ENCODE measurements at places on chromosomes 7 and 10.

GRCh38 chr10:98384531-98385133 is 30.4 kb downstream of the PYROXD2 start:
- DNase-seq, result no peak

GRCh38 chr7:20439416-20440185 is 108.9 kb downstream of the ITGB8 start:
- DNase-seq, result no peak

DNA sequence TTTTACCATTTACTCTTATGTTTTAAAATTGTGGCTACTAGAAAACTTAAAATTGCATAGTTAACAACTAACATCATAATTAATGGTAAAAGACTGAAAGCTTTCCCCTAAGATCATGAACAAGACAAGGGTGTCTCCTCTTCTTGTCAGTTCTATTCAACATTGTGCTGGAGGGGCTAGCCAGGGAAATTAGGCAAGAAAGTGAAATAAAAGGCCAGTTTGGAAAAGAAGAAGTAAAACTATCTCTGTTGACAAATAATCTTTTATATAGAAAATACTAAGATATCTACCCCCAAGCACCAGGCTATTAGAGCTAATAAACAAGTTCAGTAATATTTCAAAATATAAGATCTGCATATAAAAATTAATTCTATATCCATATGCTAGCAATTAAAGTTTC is 46.9 kb upstream of the MXI1 start:
- DNase-seq, result no peak

DNA sequence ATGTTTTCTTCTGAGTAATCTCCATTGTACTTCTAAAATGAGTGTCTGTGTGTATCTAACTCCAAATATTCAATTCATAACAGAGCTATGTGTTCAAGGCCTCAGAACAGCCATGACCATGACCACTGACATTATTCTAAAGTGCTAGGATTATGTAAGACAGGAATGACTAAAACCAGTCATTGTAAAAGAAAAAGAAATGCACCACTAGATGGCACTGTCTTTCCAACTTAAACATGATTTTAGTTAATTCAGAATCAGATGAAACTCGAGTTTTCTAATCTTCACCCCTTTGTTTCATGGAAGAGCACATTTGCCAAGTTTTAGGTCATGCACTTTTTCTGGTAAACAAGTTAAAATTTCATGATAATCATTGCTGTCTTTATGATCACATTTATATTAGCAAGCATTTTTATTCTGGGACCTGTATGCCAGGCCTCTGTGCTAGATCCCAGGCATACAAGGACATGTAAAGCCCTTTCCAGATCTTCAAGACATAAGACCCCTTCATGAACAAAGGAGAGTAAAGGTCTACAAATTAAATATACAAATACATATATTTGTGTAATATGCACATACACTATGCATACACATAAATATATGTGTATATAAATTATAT is 26.1 kb upstream of the RSU1 start:
- DNase-seq, result peak; percentile 65

DNA sequence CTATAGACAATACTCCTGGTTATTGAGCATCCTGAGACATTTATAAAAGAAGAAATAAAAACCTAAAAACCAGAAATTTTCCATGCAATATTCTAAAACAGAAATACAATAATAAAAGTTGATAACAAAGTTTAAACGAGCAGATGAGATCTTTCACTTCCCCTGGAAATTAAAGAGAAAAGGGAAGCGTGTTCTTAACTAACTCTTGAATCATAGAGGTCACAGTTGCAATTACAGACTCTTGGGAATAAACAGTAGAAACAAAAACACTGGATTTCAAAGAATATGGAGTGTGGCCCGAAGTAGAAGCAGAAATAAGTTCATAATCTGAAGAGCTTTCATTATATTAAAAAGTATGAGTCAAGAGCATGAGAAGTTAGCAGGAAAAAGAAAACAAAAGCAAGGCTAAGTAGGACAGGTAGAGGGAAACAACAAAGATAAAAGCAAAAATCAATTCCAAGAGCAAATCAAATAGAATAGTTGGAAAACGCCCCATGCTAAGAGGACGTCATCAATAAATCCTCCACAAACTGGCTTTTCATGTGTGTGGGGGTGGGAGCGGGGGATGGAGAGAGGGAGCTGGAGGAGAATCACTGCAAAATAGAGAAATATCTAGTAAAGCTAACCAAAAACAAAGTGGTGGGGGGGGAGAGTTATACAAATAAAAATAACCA is 55.2 kb upstream of the C10orf71 start:
- DNase-seq, result no peak

GRCh38 chr10:87684001-87684638 is 24.4 kb downstream of the PAPSS2 start:
- DNase-seq, result no peak

DNA sequence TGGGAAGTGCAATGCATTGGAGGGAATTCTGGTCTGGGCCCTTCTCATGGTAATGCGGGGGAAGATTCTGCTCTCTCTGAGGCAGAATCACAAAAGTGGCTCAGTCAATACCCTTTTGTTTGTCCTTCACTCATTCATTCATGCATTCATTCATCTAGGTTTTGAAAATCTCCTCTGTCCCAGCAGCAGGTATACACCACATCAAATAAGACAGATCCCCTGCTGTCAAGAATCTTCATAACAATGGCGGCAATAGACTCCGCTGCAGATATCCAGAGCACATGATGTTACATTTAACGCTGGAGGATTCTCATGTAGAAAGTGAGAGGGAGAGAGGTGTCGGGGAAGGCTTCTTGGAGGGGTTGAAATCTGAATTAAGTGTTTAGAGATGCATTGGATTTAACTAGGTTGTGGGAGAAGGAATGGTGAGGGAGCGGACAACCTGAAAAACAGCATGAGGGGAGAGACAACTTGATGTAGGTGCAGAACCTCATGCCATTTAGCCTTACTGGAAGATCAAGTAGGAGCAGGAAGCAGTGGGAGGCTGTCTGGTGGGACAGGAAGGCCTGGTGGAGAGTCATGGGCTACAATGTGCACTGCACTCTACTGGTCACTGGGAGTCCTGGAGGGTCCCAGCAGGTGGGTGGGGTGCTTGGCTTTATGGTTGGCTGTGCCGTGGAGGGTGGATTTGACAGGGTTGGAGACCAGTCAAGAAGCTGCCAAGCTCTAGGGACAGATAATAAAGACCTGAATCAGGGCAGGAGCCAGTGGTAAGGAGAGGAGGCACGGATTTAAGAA is 5.2 kb upstream of the FAM180A start:
- DNase-seq, result no peak

DNA sequence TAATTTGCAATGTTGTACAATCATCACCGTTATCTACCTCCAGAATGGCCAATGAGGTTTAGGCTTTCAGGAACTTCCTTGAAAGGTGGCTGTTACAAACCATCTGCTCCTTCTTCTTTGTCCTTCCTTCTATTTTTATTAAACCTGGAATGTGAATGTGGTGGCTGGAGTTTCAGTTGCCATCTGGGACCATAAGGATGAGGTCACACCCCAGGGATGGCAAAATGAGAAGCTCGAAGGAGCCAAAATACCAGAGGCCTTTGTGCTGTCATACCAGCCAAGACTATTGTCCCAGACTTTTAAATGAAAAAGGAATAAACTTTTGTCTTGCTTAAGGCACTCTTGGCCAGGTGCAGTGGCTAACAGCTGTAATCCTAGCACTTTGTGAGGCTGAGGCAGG is 30.9 kb upstream of the LMTK2 start:
- no peak for DNase-seq

DNA sequence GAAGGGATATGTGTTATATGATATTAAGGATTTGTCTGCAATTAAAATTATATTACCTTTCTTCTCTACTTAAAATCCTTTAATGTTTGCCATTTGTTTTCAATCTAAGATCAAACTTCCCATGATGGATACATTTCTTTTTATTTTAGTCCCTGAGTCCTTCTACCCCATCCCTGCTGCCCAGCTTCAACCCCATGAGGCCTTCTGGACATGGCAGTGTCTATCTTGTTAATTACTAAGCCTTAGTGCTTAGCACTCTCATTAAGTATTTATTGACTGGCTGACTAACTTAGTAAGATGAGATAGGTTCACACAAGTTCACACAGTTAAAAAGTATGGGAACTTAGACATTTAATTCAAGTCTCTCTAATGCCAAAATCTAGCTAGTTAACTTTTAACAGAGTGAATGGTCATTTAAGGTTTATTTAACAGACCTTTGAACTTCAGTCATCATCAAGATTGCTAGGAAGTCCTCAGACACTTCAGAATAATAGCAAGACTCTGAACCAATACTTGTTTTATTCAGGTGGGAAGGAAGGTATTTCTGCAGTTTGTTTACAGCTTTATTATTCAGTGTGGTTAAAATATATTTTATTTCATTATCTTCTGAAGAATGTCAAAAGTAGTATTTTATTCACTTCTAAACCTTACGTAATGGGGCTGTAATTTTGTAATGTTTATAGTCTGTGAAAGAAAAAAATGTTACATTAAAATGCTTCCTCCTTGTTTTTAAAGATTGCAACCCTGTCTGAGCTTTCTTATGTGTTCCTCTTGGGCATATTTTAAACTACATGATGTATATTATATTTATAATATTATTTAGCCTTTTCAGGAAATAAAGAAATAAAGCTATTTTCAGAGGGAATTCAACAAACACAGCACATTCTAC is 848.9 kb downstream of the REEP3 start:
- no peak for DNase-seq

GRCh38 chr10:4781955-4782354 is 44.1 kb upstream of the AKR1E2 start:
- no peak for DNase-seq

DNA sequence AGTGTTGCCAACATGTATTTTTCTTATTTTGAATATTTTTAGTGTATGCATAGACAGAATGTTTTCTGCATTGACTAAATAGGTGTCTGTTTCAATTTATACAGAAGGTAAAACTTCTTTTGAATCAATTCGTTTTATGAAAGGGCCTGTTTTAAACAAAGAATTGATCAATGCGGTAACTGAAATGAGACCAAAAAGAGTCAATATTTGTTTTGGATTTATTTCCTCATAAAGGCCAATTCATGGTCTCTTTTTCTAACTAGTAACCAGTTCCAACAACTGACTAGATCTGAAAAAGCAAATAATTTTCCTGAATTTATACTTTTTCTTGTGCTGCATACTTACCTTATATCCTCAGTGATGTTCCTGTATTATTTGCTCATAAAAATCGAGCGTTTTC is 320.5 kb downstream of the DGKB start:
- no peak for DNase-seq

GRCh38 chr10:116043861-116044260 is 229.1 kb downstream of the GFRA1 start:
- DNase-seq, result no peak

GRCh38 chr7:1336509-1336908 is 103.8 kb downstream of the UNCX start:
- DNase-seq, result no peak

GRCh38 chr7:100483090-100483721 is 521 bp upstream of the NYAP1 start:
- peak; percentile 64 for DNase-seq
